ENCODE measurements at places on chromosomes 2 and 18.

GRCh38 chr2:126643431-126643830 is 12.5 kb upstream of the GYPC start:
- DNase-seq, result no peak

- no peak for DNase-seq
Measured at GRCh38 chr2:224777559-224777930, 61.4 kb upstream of the CCDC195 start.

GRCh38 chr18:47381975-47382570 is 130.6 kb upstream of the SKOR2 start:
- DNase-seq, result no peak

GRCh38 chr2:134140251-134140661 is 113.6 kb upstream of the MGAT5 start:
- peak; percentile 26 for DNase-seq

- DNase-seq, result no peak
Measured at GRCh38 chr2:226766352-226767055, 33.1 kb downstream of the IRS1 start.
